ENCODE measurements at places on chromosomes 3 and 15.
A peak's percentile ranks its signal among the peaks of the same experiment; 100 is the strongest.

DNA sequence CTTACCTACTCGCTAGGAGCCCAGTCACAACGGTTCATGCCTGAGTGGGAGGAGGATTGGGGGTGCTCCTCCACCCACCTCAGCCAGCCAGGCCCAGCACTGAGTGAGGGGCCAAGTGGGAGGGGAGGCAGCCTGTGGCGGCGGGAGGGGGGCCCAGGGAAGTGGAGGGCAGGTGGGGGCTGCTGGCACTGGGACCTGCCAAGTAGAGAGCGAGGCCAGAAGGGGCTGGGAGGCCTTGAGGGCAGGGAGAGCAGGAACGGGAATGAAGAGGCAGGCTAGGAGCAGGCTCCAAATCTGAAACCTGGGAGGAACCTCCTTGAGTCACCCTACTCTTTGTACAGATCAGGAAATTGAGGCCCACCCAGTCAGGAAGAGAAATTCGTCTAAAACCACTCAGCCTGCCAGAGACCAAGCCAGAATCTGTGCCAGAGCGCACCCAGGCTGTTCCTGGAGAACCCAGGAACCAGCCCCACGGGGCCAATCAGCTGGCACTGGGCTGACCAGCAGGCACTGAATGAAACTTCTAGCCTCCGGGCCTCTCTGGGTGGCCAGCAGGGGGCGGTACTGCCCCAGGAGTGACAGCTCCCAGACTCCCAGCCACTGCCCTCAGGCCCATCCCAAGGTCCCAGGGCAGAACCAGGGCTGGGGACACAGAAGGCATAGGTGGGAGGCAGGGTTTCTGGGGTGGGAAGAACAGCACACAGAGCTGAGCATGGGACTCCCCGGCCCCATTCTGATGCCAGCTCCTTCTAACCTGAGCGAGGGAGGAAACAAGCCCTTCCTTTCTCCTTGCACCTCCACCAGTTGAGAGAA, 14.8 kb upstream of the CYP11A1 start:
- DNase-seq: peak; percentile 68

GRCh38 chr3:8658306-8659212, 14.0 kb upstream of the SSUH2 start:
- DNase-seq: no peak

DNA sequence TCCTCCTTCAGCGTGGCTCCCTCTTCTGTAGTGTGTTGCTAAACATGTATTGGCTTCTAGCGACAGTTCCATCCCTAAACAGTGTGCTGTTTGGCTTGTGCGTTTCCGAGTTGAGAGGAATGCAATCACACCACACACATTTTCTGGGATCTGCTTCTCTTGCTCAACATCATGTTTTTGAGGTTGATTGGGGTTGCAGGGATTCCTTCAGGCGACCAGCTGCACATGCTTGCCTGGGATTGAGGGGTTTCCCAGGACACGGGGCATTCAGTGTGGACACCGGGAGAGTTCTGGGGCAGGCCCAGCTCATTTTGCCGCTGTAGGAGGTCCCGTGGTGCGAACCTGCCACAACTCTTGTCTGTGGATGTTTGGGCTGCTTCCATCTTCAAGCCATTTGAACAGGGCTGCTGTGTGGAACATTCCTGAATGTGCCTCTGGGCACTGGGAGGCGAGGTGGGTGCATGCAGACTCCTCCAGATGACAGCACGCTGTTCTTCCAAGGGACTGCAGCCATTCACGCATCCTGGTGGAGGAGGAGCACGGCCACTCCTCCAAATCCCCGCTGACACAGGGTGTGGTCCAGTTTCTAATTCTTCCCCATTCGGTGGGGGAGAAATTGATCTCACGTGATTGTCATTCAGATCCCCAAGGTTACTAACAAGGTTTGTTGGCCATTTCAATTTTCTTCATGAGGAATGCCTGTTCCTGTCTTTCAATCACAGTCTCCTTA, 82.8 kb downstream of the PLXNA1 start:
- DNase-seq: no peak

DNA sequence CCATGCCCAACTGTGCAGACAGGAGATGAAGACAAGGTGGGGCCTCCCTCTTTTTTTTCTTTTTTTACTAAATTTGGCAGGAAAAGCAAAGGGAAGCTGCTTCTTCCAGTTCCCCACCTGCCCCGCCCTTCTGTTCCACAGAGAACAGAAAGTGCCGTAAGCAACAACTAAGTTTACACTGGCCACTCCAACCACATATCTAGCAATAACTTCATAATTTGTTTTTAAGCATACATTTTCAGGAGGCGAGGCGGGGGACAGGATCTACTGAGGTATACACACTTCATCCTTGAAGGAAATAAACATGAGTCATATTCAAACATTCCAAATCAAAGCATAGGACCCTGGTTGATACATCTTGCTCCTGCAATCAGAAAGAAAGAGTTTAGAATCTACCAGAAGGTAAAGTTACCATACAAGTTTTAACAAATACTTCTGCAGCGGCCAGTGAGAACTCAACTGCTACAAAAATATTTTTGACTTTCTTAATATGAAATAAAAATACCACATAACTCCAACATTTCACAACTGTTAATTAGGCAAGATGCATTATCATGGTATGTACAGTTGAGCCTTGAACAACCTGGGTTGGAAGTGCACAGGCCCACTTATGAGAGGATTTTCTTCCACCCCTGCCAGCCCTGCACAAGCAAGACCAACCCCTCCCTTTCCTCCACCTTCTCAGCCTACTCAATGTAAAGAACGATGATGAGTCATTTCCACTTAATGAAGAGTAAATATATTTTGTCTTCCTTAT, 50.7 kb downstream of the FOXP1 start:
- DNase-seq: no peak

GRCh38 chr3:132290833-132291232, 26.4 kb upstream of the ACP3 start:
- DNase-seq: no peak

DNA sequence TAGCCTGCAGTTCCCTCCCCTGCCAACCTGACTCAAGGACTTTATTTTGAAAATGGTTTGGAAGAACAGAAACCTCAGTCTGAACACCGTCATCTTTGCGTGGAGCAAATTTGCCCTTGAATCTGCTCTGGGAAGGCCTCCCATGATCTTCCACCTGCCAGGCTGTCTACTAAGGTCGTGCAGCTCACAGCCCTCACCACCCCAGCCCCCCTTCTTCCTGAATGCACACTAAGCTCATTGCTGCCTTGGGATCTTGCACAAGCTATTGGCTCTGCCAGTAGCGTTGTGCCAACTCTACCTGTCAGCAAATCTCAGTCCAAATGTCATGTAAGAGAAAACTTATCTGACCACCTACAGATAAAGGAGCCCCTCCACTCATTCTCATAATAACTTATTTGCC, 141.5 kb downstream of the USP13 start:
- no peak for DNase-seq

GRCh38 chr3:100104817-100105413, 9.4 kb downstream of the FILIP1L start:
- no peak for DNase-seq

GRCh38 chr3:138325990-138326389, 3.7 kb downstream of the NME9 start:
- DNase-seq: no peak

GRCh38 chr15:76286271-76286879, 24.9 kb downstream of the ETFA start:
- no peak for DNase-seq

DNA sequence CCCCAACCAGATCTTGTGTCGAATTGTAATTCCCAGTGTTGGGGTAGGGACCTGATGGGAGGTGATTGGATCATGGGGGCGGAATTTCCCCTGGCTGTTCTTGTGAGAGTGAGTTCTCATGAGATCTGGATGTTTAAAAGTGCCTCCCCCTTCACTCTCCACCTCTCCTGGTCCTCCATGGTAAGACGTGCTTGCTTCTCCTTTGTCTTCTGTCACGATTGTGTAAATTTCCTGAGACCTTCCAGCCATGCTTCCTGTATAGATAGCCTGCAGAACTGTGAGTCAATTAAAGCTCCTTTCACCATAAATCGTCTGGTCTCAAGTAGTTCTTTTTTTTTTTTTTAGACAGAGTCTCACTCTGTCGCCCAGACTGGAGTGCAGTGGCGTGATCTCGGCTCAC, 42.3 kb downstream of the NR1D2 start:
- DNase-seq: no peak

GRCh38 chr3:127457094-127457475, 133.4 kb downstream of the TPRA1 start:
- no peak for DNase-seq

DNA sequence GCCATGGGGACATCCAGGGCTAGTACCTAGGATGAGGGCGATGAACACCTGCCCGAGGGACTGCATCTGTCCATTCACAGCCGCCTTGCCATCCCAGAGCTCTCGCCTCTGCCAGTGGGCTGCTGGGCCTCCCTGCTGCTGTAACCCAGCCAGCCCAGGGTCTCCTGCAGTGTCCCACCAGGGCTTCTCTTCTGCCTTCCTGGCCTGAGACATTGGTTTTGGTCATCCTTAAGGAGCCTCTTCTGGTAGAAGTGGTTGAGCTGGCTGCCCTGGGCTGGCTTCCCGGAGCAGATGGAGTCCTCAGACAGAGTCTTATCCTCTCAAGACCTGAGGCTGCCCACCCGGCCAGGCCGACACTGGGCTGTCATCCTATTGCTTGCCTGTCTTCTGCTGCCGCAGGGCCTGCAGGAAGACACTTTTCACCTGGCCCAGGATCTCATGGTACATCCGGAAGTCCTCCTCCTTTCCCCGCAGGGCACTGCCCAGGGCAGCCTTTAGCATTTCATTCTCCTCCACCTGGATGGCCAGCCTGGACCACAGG, 6.1 kb upstream of the HHATL start:
- DNase-seq: no peak

DNA sequence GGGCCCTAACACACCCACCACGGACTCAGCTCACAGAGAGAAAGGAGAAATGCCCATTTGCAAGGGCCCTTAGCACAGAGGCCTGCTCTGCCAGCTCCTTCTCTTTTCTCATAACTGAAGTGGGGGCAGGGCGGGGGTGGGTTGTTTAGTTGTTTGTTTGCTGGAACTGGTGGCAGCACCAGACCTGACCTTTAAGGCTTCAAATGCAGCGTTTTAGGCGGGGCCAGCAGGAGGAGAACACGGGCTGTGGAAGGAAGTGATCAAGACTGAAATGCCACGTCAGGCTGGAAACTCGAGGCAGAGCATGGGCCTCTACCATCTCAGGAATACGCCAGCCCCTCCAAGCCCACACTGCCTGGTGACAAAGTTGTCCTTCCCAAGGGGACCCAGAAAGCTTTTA, 9.3 kb downstream of the CACNA2D2 start:
- no peak for DNase-seq

- no peak for DNase-seq
Measured at GRCh38 chr3:189507856-189508255, 123.3 kb upstream of the TP63 start.

- DNase-seq: no peak
Measured at GRCh38 chr3:123412076-123412475, 36.8 kb downstream of the ADCY5 start.

GRCh38 chr3:71000483-71000882, 583.0 kb downstream of the FOXP1 start:
- no peak for DNase-seq

DNA sequence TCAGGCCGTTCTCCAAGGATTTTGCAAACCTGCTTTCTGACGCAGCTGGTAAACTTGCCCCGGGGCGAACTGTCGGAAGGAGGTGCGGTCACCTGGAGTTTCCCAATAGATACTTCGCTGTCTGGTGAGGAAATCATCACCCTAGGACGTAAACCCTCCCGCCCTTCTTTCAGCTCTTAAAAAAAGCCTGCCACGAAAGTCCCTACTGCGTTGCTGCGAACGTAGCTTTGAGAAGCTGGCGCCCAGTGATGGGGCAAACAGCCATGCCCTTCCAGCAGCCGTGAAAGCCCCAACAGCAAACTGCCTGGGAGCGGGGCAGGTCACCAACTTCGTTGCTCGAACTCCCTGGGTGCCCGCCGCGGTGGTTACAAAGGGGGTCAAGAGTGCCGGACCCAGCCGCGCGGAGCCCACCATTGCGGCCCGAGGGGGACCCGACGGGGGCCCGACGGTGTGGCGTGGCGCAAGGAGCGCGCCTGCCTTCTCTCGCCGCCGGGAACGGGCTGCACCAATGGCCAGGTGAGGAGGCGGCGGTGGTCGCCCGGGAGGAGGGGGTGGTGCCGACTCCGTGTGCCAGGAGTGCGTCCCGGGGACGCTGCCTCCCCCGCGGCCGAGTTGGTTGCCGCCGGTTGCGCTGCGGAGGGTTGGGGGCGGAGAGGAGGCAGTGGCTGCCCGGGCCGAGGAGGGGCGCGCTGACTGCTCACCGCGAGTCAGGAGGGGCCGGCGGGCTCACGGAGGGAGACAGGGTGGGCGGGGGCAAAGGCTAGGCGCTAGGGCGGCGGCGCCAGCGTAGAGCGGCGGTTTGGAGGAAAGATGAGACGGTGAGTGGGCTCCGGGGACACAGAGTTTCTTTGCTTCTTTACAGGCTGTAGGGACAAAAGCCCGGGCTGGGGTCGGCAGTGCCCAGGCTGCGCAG, at the start of gene PHLDB2:
TSS of gene PHLDB2 (plus strand) at position 205 of the 913 bp plus-strand sequence. CDS start 24,813 bp downstream, outside the sequence.
- peak; percentile 46 for DNase-seq

GRCh38 chr3:156732261-156732660, 57.9 kb downstream of the TIPARP start:
- no peak for DNase-seq

DNA sequence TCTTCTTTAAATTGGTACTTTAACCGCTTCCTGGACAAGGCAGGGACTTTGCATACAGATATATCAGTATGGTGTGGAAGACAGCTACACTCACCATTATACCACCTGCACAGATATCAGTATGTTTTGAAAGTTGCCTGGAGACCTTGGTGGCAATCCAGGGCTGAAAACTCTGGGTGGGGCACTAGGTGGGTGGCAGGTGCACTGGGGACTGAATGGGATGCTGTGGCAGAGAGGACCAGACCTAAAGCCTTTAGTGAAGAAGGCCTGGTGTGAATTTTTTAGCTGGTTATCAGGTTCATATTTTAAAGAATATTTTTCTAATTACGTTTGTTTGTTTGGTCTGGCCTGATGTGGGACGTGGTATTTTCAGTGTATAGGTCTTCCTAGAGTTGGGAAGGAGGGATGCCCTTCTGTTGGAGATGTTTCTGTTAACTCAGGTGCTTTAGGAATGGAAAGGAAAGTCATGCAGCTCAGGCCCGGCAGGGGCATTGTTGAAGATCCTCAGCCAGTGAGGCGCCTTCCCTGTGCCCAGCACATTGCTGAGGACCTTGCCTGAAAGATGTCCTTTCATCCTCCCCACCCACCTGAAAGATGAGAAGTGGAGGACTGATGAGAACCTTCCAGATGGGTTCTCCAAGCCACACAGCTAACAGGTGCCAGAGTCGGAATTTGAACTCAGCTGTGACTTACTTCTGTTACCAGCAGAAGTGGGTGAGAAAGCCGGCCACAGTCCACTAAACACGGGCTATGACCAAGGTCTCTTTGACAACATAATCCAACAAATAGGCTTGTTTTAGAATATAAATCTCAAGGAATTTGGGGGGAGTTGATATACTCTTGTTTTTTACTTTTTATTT, 77.3 kb downstream of the APBA2 start:
- DNase-seq: no peak

GRCh38 chr3:64560791-64561190, 127.0 kb downstream of the ADAMTS9 start:
- DNase-seq: no peak

DNA sequence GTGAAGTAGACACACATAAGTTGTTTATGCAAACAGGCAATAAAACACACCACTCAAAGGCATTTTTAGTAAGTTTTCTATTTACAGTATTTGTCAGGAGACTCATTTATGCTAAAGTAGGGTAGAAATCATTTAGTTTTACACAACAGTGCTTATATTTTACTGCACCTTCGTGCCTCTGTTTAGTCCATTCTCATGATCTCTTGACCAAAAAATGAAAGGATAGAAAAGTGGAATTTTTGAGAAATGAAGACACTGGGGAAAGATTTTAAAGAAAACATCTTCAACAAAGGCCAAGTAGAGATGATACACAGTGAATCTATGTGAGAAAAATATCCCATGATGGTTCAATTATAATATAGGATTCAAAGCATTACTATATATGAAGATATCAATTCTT, 114.9 kb downstream of the SAMMSON start:
- no peak for DNase-seq
